ENCODE measurements at places on chromosomes 16 and 17. TPM values are rescaled to one million over a fixed set of nuclear protein-coding genes. Genes with fewer than 3 reads are reported as not detected.

Gene C17orf50
- polyA plus RNA-seq = not detected

Gene CDRT4
- polyA plus RNA-seq = 3.1 TPM

Gene SUPT4H1
- 148 TPM for polyA plus RNA-seq

Gene MRPS34
- 65.0 TPM for polyA plus RNA-seq

Gene GPRC5B
- polyA plus RNA-seq = 131 TPM

Gene SLC5A11
- 6.5 TPM for polyA plus RNA-seq

Gene SERPINF2
- 68.0 TPM for polyA plus RNA-seq

Gene SLC9A5
- 2.4 TPM for polyA plus RNA-seq

Gene TPSG1
- 0.49 TPM for polyA plus RNA-seq

Gene KRT39
- polyA plus RNA-seq = not detected

Gene TBC1D3L
- 11.6 TPM for polyA plus RNA-seq

Gene YPEL2
- polyA plus RNA-seq = 34.1 TPM

Gene MYCBPAP
- polyA plus RNA-seq = 1.6 TPM

Gene PRR15L
- polyA plus RNA-seq = 25.9 TPM

Gene EVPLL
- polyA plus RNA-seq = 0.28 TPM

Gene NACA2
- polyA plus RNA-seq = 3.4 TPM

Gene CCL4
- polyA plus RNA-seq = 2.0 TPM

Gene ZNF423
- 27.3 TPM for polyA plus RNA-seq

Gene KLHL36
- polyA plus RNA-seq = 25.5 TPM

All from right renal cortex interstitium (tissue), 3 donors.